ENCODE measurements at places on chromosomes 16 and 17.
A peak's percentile ranks its signal among the peaks of the same experiment; 100 is the strongest.

- DNase-seq, result no peak
These were observed 27.5 kb downstream of the KIFC3 start for GRCh38 chr16:57774705-57775285.

DNA sequence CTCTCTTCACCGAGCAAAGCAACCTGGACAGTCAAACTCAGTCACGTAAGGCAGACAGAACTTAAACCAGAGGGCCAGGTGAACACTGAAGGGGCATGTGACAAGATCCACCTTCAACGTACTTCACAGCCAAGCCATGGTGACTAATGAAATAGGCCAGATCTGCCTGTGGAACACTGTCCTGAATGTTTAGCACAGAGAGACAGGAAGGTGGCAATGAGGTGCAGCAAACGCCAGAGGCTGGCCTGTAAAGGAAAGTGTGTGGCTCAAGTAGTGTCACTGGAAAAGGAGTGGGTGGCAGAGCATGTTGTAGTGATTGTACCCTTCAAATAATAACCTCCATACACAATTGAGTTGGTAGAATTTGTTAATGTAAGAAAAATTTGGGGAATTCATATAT is 38.1 kb downstream of the SLC6A4 start:
- no peak for DNase-seq

DNA sequence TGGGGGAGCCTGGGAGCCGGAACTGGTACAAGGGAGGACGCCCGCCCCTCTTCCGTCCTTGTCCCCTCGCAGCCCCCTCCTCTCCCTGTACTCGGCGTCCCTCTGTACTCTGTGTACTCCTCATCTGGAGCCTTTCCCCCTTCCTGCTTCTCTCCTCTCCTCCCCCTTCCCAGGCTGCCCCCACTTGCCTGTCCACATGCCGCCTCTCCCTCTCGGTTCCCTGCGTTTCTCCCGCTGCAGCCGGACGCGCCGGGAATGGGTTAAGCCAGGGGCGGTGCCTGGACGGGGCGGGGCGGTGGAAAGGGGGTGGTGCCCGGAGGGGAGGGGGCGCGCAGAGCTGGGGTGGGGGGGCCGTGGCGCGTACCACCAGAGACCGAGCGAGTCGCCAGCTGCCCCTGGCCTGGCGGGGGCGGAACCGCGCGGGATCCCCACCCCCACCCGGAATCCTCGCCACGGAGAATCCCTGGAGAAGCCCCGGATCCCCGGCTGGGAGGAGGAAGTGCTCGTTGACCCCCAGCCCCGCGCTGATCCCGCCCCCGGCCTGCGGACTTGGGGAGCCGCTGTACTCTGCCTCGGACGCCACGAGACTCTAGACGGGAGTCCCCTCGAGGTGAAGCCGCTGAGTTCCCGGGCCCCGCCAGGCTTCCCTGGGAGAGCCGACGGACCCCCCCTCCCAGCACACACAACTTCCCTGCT is 22.6 kb downstream of the GJD3 start:
- DNase-seq, result peak; percentile 42

GRCh38 chr16:81785138-81785924 is 6.2 kb downstream of the PLCG2 start:
- no peak for DNase-seq

- DNase-seq, result no peak
These were observed 220.7 kb upstream of the KCNJ16 start for GRCh38 chr17:69854225-69854780.

- DNase-seq, result no peak
These were observed 236.0 kb downstream of the IRX3 start for GRCh38 chr16:54050459-54051210.

All from activated CD4-positive, alpha-beta T cell treated with anti-CD3 and anti-CD28 coated beads, Interleukin-2, amount 50 U/mL, for 48 hours (primary cell).